ENCODE measurements at places on chromosomes 12 and 14. TPM values are rescaled to one million over a fixed set of nuclear protein-coding genes. Genes with fewer than 3 reads are reported as not detected.

GRCh38 chr14:105058521-105059034 lies 6.7 kb downstream of the GPR132 start:
- no peak overlapping the region for H3K4me3 ChIP-seq
- H3K27me3 ChIP-seq: no peaks in the 10 kb centered on the region
- H3K27ac ChIP-seq: peak overlapping the region; percentile 65
- DNase-seq: no peak
- peaks cover 49% of the 10 kb centered on the region for H3K4me1 ChIP-seq
- peaks cover 48% of the 10 kb centered on the region for H3K36me3 ChIP-seq

- no peak overlapping the region for H3K4me3 ChIP-seq
- H3K27ac ChIP-seq: no peak overlapping the region
- H3K27me3 ChIP-seq: peaks cover 2% of the 10 kb centered on the region
- no peaks in the 10 kb centered on the region for H3K4me1 ChIP-seq
Measured at GRCh38 chr12:59403259-59403932, 192.4 kb upstream of the SLC16A7 start.

DNA sequence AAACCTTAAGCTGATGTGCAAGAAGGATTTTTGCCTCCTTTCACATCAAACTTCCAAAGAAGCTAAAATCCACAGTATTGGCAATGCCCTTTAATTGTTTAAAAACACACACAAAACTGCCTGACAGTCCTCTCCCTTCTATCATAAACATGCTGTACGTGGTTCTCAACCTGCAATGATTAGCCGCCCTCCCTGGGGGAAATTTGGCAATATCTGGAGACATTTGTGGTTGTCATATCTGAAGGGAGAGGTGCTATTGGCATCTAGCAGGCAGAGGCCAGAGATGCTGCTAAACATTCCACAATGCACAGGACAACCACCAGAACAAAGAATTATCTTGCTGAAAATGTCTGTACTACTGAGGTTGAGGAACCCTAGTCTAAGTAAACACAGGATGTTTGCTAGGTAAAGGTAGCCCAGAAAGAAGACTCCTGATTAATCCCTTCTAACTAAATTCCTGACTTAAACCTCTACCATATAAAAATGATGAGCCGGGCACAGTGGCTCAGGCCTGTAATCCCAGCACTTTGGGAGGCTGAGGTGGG lies 1.2 kb downstream of the ACOT6 start:
- no peak for DNase-seq
- no peak overlapping the region for H3K27ac ChIP-seq
- H3K27me3 ChIP-seq: no peaks in the 10 kb centered on the region
- peak overlapping the region; percentile 84 for H3K4me3 ChIP-seq
- H3K4me1 ChIP-seq: peaks cover 3% of the 10 kb centered on the region

- DNase-seq: no peak
- H3K27ac ChIP-seq: no peak overlapping the region
- no peaks in the 10 kb centered on the region for H3K36me3 ChIP-seq
- no peaks in the 10 kb centered on the region for H3K27me3 ChIP-seq
Measured at GRCh38 chr14:96631621-96632362, 129.6 kb downstream of the PAPOLA start.

- no peak overlapping the region for H3K27ac ChIP-seq
- H3K36me3 ChIP-seq: no peaks in the 10 kb centered on the region
- no peak for DNase-seq
- H3K4me1 ChIP-seq: peaks cover 10% of the 10 kb centered on the region
- no peaks in the 10 kb centered on the region for H3K27me3 ChIP-seq
Measured at GRCh38 chr12:68231691-68232090, 6.1 kb upstream of the IL26 start.

DNA sequence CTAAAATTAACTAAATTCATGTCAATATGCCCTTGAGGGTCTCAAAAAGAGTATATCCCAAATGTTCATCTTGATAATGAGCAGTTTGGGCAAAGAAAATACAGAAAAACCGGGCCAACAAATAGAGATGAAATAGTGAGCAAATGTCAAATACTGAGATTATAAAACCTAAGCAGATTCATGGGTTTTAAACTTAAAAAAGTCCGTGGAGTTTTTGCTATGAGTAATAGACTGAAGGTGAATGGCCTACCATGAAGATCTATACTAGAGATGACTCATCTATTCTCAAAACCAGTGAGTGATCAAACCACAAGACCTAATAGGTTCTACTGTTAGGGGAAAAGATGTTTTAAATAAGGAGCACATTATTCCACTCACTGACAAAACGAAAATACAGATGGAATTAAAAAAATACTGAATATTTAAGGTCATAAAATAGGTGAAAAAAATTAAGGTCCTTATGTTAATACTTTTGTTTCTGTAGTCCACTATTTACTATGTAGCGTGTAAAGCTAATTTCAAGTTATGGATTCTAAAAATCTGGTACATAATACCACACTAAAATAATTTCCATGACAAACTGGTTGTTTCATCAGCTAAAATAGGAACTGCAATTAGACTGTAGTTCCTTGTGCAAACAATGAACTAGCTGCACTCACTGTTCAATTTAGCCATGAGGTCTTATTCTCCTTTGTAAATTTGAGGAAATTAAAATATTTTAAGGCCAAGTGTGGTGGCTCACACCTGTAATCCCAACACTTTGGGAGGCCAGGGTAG lies 5.0 kb downstream of the HNRNPC start:
- H3K36me3 ChIP-seq: peaks cover 94% of the 10 kb centered on the region
- H3K27me3 ChIP-seq: no peaks in the 10 kb centered on the region
- peak overlapping the region; percentile 100 for H3K4me3 ChIP-seq
- H3K4me1 ChIP-seq: peaks cover 76% of the 10 kb centered on the region
- peak overlapping the region; percentile 87 for H3K27ac ChIP-seq

DNA sequence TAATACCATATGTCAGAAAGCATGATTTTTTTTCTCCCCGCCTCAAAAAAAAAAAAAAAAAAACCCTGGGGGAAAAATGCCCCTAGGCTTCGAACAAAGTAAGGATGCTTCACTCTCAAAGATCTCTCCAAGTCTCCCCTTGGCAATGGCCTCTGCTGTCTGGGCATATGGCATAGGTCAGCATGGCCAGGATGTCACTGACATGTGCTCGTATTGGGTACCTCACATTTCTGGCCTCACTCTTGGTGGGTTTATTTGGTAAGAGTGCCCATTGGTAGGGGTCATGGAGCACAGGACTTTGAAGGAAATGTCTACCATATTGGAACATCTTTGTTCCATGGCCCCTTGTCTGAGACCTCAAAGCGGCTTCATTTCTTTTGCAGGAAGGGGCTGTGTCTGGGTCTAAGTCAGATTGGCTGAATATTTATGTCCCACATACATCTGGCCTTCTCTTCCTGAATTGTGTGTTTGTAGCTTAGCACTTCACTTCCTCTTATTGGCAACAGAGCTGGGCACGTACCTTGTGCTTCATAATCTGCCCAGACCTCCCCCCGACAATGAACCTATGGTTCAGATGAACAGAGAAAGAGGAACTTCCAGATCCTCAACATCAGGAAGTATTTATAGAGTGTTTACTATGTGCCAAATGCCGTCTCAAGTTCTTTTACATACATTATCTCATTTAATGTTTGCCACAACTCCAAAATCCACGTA lies 36.3 kb upstream of the OAS1 start:
- H3K4me1 ChIP-seq: peaks cover 20% of the 10 kb centered on the region
- DNase-seq: no peak
- H3K4me3 ChIP-seq: peak overlapping the region; percentile 35
- H3K36me3 ChIP-seq: no peaks in the 10 kb centered on the region
- peak overlapping the region; percentile 61 for H3K27ac ChIP-seq
- H3K27me3 ChIP-seq: peaks cover 15% of the 10 kb centered on the region

DNA sequence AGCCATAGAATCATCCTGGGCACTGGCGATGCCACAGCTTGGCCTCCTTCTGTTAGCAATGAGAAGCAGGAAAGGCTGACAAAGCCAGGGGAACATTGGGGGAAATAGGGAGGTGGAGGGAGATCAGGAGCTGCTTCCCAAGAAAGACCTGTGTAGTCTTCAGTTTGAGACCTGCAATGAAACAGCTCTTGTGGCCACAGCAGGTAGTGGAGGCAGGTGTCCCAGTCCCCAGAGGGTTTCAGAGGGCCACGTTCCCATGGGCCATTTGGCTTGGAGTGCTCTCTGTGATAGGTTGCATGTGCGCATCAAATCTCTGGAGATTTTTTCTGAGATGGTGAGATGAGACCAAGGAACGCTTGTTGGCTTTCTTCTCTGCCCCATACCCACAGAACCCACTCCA lies 14.4 kb upstream of the OR6S1 start:
- no peak overlapping the region for H3K4me3 ChIP-seq
- DNase-seq: no peak
- no peak overlapping the region for H3K27ac ChIP-seq
- peaks cover 50% of the 10 kb centered on the region for H3K27me3 ChIP-seq
- peaks cover 14% of the 10 kb centered on the region for H3K4me1 ChIP-seq

DNA sequence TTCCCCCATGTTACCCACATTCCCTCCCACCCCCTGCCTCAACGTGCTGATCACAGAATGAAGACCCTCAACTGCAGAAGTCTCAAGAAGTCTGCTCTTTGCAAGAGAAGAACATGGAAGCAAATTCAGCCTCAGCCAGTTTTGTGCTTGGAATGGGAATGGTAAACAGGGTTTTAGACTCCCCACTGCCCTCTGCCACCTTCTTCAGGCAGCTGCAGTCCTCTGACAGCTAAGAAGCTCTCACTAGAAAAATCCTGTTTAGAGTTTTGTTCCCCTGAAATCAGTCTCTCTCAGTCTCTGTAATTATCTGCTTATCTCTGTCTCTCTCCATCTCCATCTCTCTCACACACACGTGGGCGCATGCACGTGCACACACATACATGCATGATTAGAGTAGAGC lies 85.4 kb downstream of the CRACR2A start:
- H3K36me3 ChIP-seq: peaks cover 77% of the 10 kb centered on the region
- H3K4me1 ChIP-seq: no peaks in the 10 kb centered on the region
- H3K4me3 ChIP-seq: no peak overlapping the region
- DNase-seq: no peak
- H3K27ac ChIP-seq: no peak overlapping the region
- H3K27me3 ChIP-seq: no peaks in the 10 kb centered on the region

DNA sequence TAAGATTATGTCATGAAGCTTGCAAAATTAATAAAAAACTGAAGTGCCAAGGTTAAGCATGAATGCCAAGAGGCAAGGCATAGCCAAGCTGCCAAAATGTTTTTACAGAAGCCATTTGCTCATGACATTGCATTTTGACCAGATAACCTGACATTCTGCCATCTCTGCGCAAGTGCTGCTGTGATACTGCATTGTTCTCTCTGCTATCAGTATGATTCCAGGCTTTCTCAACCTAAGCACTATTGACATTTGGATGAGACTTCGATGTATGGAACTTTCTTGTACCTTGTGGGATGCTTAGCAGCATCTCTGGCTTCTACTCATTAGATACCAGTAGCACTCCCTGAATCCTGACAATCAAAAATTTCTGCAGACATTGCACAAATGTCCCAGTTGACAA lies 139.2 kb downstream of the RASSF9 start:
- no peaks in the 10 kb centered on the region for H3K4me1 ChIP-seq
- H3K27me3 ChIP-seq: no peaks in the 10 kb centered on the region
- H3K27ac ChIP-seq: no peak overlapping the region
- no peaks in the 10 kb centered on the region for H3K36me3 ChIP-seq
- H3K4me3 ChIP-seq: no peak overlapping the region

DNA sequence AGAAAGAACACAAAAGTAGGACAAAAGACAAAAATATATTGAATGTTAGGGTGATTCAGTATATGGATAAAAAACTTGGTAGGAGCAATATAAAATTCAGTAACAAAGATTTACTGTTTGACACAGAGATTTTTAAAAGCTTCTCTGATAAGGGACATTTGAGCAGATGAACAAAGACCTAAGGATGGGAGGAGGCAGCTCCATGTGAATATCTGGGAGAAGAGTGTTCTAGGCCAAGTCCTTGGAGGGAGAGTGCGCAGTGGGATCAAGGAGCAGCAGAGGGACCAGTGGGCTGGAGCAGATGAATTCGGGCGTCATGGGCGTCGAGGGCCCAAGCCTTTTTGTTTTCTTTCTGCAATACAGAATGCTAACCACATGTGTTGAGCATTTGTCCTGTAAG lies 174.4 kb downstream of the PRKCH start:
- H3K36me3 ChIP-seq: no peaks in the 10 kb centered on the region
- H3K4me3 ChIP-seq: no peak overlapping the region
- no peak overlapping the region for H3K27ac ChIP-seq
- no peaks in the 10 kb centered on the region for H3K27me3 ChIP-seq

DNA sequence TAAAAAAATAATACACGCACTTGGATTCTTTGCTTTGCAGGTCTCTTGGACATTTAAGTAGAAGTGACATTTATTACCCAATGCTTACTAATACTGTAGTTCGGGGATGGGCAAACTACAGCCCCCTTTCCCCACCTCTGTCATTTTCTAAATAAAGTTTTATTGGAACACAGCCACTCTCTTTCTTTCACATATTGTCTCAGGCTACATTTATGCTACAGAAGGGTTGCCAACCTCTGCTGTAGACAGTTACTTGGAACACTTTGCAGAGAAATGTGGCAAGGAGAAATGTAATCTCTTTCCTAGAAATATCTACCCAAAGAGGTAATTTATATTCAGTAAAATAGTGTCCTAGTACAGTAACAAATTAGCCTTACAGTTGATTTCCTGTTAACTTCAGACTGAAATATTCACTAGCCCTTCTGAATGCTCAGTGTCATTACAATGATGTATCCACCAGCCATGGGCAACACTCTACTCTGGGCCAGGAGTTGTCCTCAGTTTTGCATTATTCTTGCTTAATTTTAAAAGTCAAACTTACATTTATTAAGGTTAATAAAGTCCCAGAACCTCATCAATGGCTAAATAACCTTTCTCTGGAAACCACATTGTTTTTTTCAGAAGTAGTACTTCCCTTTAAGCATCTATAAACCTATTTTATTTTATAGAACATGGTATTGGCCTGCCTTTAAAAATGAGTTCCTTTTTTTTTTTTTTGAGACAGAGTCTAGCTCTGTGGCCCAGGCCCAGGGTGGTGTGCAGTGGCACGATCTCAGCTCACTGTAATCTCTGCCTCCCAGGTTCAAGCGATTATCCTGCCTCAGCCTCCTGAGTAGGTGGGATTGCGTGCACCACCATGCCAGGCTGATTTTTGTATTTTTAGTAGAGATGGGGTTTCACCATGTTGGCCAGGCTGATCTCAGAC lies 269.6 kb upstream of the AMIGO2 start:
- H3K27ac ChIP-seq: peak overlapping the region; percentile 85
- peaks cover 7% of the 10 kb centered on the region for H3K36me3 ChIP-seq
- no peak for DNase-seq

DNA sequence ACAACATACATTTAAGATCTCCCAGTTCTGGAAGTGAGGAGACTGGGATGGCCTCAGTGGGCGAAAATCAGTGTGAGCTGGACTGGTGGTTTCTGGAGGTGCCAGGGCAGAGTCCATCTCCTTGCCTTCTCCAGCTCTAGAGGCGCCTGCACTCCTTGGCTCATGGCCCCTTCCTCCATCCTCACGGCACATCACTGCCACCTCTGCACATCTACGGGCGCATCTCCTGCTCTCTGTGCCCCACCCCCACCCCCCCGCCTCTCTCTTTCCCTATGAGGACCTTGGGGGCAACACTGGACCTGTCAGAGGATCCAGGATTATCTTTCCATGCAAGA lies 62.8 kb upstream of the DIO3 start:
- no peak overlapping the region for H3K4me3 ChIP-seq
- no peak overlapping the region for H3K27ac ChIP-seq
- DNase-seq: no peak
- H3K27me3 ChIP-seq: peaks cover 7% of the 10 kb centered on the region

GRCh38 chr14:50910495-50911420 lies 33.5 kb downstream of the PYGL start:
- no peaks in the 10 kb centered on the region for H3K4me1 ChIP-seq
- H3K4me3 ChIP-seq: no peak overlapping the region
- no peaks in the 10 kb centered on the region for H3K36me3 ChIP-seq
- no peak overlapping the region for H3K27ac ChIP-seq

R3HDM2 gene
- 75.6 TPM for total RNA-seq

KRT73 gene
- total RNA-seq: not detected

MYH6 gene
- not detected for total RNA-seq

TAS2R19 gene
- 2.9 TPM for total RNA-seq

PLEK2 gene
- not detected for total RNA-seq

SCYL2 gene
- total RNA-seq: 34.7 TPM

KRT6C gene
- total RNA-seq: not detected

SYT10 gene
- not detected for total RNA-seq

NINJ2 gene
- total RNA-seq: 3.6 TPM
